ENCODE measurements at places on chromosomes 4 and X. TPM values are rescaled to one million over a fixed set of nuclear protein-coding genes. Genes with fewer than 3 reads are reported as not detected.

DNA sequence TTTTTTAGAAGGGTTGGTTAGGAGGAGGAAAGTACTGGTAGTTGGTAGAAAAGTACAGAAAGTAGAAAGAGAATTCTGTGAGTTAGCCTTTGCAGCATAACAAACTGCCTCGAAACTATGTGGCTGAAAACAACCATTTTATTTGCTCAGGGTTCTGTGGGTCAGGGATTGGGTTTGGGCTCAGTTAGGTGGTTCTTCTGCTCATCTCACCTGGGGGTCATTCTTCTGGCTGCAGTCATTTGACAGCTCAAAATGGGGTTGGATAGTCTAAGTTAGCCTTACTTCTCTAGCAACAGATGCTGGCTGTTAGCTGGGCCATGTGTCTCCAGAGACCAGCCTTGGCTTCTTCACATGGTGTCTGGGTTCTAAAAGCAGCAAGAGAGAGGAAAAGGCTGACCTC, 119.4 kb downstream of the SMIM20 start:
- DNase-seq, result no peak
- no peaks in the 10 kb centered on the region for H3K4me1 ChIP-seq
- H3K27ac ChIP-seq, result no peak overlapping the region
- no peak overlapping the region for H3K4me3 ChIP-seq
- no peaks in the 10 kb centered on the region for H3K36me3 ChIP-seq

DNA sequence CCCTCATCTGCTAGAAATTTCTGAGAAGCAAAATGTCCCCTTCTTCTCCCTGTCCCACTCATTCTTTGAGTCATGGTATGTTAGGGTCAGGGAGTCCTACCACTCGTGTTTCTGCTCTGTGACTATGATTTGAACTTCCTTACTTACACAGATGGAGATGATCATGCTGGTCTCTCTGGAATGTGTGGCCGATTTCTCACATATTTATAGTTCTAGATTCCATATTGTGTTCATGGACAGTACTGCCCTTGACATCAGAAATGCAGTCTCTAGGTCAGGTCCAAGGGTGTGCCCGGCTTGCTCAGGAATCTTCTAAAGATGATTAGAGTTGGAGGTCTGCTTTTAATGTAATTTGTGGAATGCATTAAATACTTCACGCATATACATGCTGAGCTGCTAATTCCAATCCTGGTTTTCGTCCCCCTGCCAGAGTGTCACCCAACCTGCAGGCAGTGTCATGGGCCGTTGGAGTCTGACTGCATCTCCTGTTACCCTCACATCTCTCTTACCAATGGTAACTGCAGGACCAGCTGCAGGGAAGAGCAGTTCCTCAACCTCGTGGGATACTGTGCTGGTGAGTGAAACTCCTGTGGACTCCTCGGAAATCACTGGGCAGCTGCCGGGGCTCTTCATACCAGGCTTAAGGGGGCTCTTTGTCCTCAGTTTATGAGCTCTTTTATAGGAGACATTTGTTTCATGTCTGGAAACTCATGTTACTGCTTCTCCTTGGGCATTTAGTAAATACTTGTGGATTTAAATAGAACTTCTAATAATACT, 214.1 kb upstream of the ANXA3 start:
- H3K36me3 ChIP-seq, result no peaks in the 10 kb centered on the region
- H3K4me1 ChIP-seq, result no peaks in the 10 kb centered on the region
- no peak overlapping the region for H3K4me3 ChIP-seq
- no peaks in the 10 kb centered on the region for H3K27me3 ChIP-seq
- no peak overlapping the region for H3K27ac ChIP-seq

- peaks cover 91% of the 10 kb centered on the region for H3K36me3 ChIP-seq
- no peak overlapping the region for H3K4me3 ChIP-seq
- H3K27ac ChIP-seq, result no peak overlapping the region
- no peak for DNase-seq
- no peaks in the 10 kb centered on the region for H3K4me1 ChIP-seq
These were observed 48.3 kb downstream of the ZAR1 start for GRCh38 chr4:48538358-48538757.

DNA sequence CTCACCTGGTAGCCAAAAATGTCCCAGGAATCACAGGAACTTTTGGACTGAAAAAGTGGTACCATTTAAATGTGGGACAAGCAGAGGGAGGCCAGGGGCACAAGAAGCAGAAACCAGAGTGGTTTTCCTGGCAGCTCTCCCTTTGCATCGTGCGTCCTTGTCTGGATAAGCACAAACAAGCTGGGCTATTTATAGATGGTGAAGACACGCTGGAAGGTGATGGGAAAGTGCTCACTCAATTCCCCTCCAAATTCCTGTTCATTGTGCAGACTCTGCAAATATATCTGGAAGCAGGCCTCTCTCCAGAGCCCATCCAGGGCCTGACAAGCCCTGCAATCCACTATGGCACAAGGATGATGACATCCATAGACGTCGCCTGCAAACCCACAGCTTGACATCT, 63.6 kb upstream of the MAP3K15 start:
- H3K4me3 ChIP-seq, result no peak overlapping the region
- H3K27ac ChIP-seq, result no peak overlapping the region
- H3K4me1 ChIP-seq, result no peaks in the 10 kb centered on the region
- H3K27me3 ChIP-seq, result no peaks in the 10 kb centered on the region

- no peaks in the 10 kb centered on the region for H3K27me3 ChIP-seq
- DNase-seq, result no peak
- H3K36me3 ChIP-seq, result no peaks in the 10 kb centered on the region
- H3K4me3 ChIP-seq, result no peak overlapping the region
- no peak overlapping the region for H3K27ac ChIP-seq
These were observed 274.7 kb upstream of the AGTR2 start for GRCh38 chrX:115895678-115896329.

Gene ITGB1BP2
- polyA plus RNA-seq, result not detected

Gene CASK
- 2.5 TPM for polyA plus RNA-seq

DNA sequence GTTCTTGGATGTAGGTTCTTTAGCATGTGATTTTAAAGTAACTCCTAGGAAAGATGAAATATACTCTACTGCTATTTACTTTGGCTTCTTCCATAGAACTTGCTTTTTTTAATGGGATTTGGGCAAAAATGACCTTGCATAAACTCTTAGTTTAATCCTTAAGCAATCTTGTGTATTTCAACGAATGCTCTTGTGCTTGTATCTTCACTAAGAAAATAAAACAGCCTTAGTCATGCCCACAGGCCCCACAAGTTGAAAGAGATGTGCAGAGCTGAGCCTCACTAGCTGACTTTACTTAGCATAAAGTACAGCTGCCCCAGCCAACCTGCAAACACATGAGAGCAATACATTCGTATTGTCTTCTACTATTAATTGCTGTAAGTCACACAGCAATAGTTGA, 1609.2 kb downstream of the STIM2 start:
- H3K36me3 ChIP-seq, result no peaks in the 10 kb centered on the region
- no peaks in the 10 kb centered on the region for H3K4me1 ChIP-seq
- H3K4me3 ChIP-seq, result no peak overlapping the region
- H3K27ac ChIP-seq, result no peak overlapping the region
- DNase-seq, result no peak

Gene OGT
- polyA plus RNA-seq, result 14.0 TPM

GRCh38 chrX:9665113-9665512, 100.5 kb downstream of the GPR143 start:
- no peak overlapping the region for H3K27ac ChIP-seq
- H3K36me3 ChIP-seq, result peaks cover 35% of the 10 kb centered on the region
- no peak for DNase-seq
- H3K4me1 ChIP-seq, result no peaks in the 10 kb centered on the region
- H3K27me3 ChIP-seq, result no peaks in the 10 kb centered on the region

- peaks cover 6% of the 10 kb centered on the region for H3K4me1 ChIP-seq
- no peaks in the 10 kb centered on the region for H3K36me3 ChIP-seq
- H3K4me3 ChIP-seq, result no peak overlapping the region
- peaks cover 15% of the 10 kb centered on the region for H3K27me3 ChIP-seq
These were observed 22.8 kb upstream of the NAT8L start for GRCh38 chr4:2036327-2036726.

DNA sequence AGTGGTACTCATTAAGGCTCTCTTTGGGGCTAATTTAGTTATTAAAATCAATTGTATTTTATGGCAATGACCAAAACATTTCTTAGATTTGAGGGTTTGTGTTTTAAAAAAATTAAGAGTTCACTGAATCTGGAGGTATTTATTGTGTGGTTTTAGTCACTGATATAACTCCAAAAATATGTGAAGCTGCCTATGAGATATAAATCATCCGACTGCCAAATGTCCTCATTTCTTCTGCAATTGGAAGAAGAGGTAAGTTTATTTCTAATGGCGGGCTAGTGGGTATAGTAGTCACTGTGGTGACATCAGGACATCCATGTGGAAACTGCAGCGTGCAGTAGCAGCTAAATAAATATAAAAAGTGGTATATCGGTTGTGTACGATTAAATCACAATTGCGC, 205.5 kb downstream of the MID1 start:
- no peaks in the 10 kb centered on the region for H3K36me3 ChIP-seq
- no peak overlapping the region for H3K27ac ChIP-seq
- no peak for DNase-seq

DNA sequence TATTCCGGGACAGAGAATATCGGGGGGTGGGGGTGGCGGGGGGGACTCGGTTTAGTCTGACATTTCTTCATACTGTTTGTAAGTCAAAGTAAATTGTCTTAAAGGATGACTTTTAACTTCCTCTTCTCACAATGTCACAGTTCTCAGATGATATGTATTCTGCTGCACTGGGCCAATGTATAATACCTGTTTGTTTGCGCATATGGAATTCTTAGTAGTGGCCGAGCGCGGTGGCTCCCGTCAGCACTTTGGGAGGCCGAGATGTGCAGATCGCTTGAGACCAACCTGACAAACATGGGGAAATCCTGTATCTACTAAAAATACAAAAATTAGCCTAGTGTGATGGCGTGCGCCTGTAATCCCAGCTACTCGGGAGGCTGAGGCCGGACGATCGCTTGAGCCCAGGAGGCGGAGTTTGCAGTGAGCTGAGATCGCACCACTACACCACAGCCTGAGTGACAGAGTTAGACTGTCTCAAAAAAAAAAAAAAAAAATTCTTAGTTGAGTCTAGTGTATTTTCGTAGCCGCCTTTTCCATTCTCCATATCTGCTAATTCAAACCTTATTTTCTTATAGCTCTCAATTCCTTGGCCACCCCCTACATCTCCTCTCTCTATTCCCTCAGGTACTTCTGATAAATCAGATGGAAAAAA, 851 bp downstream of the POLR2B start:
- H3K4me1 ChIP-seq, result peaks cover 43% of the 10 kb centered on the region
- no peak for DNase-seq
- H3K27me3 ChIP-seq, result no peaks in the 10 kb centered on the region
- peak overlapping the region; percentile 87 for H3K4me3 ChIP-seq

Measured in CD14-positive monocyte (primary cell).